ENCODE measurements at places on chromosomes 4 and X. TPM values are rescaled to one million over a fixed set of nuclear protein-coding genes. Genes with fewer than 3 reads are reported as not detected.

The EXOC1 gene
- total RNA-seq, result 24.8 TPM

The MAGEA8 gene
- not detected for total RNA-seq

The SGMS2 gene
- total RNA-seq, result 53.6 TPM

The DTHD1 gene
- not detected for total RNA-seq

The GAGE1 gene
- 9.8 TPM for total RNA-seq

The BEX1 gene
- 19.8 TPM for total RNA-seq

The EDA gene
- total RNA-seq, result 8.1 TPM

The ANAPC4 gene
- total RNA-seq, result 20.7 TPM

DNA sequence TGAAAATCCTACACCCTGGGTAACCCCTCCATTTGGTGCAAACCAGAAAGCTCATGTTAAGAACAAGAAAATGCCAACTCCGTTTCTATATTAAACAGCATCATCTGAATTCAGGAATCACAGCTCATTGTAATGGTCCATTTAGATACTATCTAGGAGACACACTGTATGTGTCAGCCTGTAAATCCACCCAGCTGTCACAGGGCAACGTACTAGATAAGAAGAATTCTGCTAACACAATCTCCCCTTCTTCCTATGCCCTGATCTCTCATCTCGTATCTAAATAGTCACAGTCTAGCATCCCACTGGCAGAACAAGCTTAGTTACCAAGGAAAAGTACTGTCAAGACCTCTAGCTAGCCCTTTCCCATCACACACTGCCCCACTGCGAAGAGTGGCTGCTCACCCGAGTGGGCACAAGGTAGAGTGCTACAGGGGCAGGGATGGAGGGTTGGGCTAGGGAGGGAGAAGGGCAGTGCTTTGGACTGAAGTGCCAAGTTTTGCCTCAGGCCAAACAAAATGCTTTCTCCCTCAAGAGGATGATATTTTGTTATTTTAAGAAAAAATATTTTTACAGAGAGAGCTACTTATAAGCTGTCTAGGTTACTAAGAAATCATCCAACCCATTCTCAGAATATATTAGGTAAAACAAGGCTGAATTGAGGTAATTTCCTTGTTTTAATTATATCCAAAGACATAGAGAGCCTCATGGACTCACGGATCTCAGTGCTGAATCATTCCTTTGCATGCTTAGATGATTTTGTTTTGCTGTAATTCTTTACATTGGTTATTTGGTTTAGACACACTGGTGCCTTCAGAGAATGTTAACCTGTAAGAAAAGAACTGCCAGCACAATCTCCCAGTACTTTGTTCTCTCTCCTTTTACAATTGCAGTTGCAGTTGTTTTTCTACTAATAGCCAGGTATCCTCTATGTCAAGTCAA is 196.6 kb downstream of the PRDM5 start:
- H3K4me3 ChIP-seq, result no peak overlapping the region
- H3K27ac ChIP-seq, result no peak overlapping the region
- H3K36me3 ChIP-seq, result no peaks in the 10 kb centered on the region
- H3K4me1 ChIP-seq, result no peaks in the 10 kb centered on the region
- DNase-seq, result no peak

GRCh38 chr4:166680796-166681195 is 553.5 kb downstream of the SPOCK3 start:
- H3K27me3 ChIP-seq, result no peaks in the 10 kb centered on the region
- H3K4me3 ChIP-seq, result no peak overlapping the region
- H3K27ac ChIP-seq, result no peak overlapping the region
- H3K4me1 ChIP-seq, result no peaks in the 10 kb centered on the region
- no peak for DNase-seq

- H3K4me1 ChIP-seq, result no peaks in the 10 kb centered on the region
- peak within 1 kb of the TSS; percentile 66 for H3K4me3 ChIP-seq
- peak within 1 kb of the TSS; percentile 95 for H3K27ac ChIP-seq
- no peaks in the 10 kb centered on the region for H3K27me3 ChIP-seq
- DNase-seq, result peak; percentile 97
Observed at GRCh38 chr4:56435140-56435926, at the start of gene PPAT. TSS of gene PPAT (minus strand) at chr4:56435615. CDS start at chr4:56435477, 138 bp downstream.

DNA sequence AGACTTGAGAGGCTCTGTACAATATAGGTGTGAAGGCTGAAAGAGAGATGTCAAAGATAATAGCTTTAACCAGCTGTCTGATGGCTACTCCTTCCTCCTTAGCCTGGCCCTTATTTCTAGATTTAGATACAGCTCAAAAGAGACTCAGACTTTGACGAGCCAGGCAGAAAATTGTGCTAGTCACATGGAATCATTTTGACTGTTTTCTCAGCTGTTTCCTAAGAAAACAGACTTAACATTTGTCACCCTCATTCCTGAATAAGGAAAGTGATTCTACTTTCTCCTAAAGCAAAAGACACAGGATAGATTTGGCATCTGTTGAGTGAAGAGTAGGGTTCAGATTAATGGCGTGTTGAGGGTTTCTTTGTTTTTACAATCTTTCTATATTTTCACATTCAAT is 340.7 kb downstream of the DHX15 start:
- no peaks in the 10 kb centered on the region for H3K36me3 ChIP-seq
- no peak overlapping the region for H3K27ac ChIP-seq
- no peaks in the 10 kb centered on the region for H3K27me3 ChIP-seq
- DNase-seq, result no peak
- no peaks in the 10 kb centered on the region for H3K4me1 ChIP-seq
- no peak overlapping the region for H3K4me3 ChIP-seq

- DNase-seq, result peak; percentile 6
- H3K36me3 ChIP-seq, result no peaks in the 10 kb centered on the region
- no peak overlapping the region for H3K27ac ChIP-seq
- H3K4me1 ChIP-seq, result no peaks in the 10 kb centered on the region
- H3K4me3 ChIP-seq, result no peak overlapping the region
- no peaks in the 10 kb centered on the region for H3K27me3 ChIP-seq
Observed at GRCh38 chrX:68511255-68511654, 12.4 kb downstream of the YIPF6 start.

DNA sequence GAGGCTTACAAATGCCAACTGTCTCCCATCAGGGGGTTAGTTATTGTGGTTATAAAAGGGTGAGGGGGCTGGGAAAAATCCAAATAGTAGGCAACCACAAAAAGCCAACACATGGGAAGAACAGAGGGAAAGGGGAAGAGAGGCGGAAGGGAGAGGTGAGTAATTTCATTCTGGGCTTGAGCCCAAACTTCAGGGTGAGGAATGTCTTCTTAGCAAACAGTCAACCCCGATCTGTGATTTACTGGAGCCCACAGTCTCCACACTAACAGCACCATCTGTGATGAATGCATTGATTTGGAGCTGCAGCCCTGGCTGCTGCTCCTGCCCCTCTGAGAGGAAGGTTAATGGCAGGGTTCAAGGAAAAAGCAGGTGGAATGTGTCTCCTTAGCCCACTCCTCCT is 162.2 kb upstream of the GPR101 start:
- H3K27ac ChIP-seq, result no peak overlapping the region
- no peak overlapping the region for H3K4me3 ChIP-seq
- no peaks in the 10 kb centered on the region for H3K27me3 ChIP-seq
- DNase-seq, result no peak

GRCh38 chr4:76168688-76169087 is 20.5 kb upstream of the NUP54 start:
- H3K27me3 ChIP-seq, result no peaks in the 10 kb centered on the region
- H3K27ac ChIP-seq, result no peak overlapping the region
- H3K36me3 ChIP-seq, result peaks cover 4% of the 10 kb centered on the region

GRCh38 chrX:78092296-78092695 is 11.8 kb upstream of the PGK1 start:
- DNase-seq, result no peak
- H3K27me3 ChIP-seq, result no peaks in the 10 kb centered on the region
- no peaks in the 10 kb centered on the region for H3K4me1 ChIP-seq

DNA sequence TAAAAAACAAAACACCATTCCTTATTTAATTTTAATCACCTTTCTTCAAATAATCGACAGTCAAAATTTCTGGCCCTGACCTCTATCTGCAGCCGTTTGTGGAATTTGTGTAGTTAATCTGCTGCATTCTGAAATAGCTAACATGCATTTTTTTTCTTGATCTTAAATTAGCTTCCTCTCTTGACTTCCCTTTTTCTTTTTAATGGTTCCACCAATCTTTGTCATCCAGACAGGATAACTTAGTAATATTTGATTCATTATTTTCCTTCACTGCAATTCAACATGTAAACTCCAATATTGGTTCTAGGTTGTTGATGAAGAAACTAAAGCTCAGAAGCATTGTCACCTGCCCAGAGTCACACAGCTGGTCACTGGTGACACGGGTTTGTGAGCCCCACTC is 77.3 kb downstream of the ARHGAP10 start:
- no peaks in the 10 kb centered on the region for H3K4me1 ChIP-seq
- H3K4me3 ChIP-seq, result no peak overlapping the region
- no peaks in the 10 kb centered on the region for H3K36me3 ChIP-seq
- DNase-seq, result no peak
- no peak overlapping the region for H3K27ac ChIP-seq
- H3K27me3 ChIP-seq, result no peaks in the 10 kb centered on the region

GRCh38 chr4:13378973-13379759 is 105.0 kb downstream of the RAB28 start:
- no peaks in the 10 kb centered on the region for H3K27me3 ChIP-seq
- H3K27ac ChIP-seq, result no peak overlapping the region
- no peak overlapping the region for H3K4me3 ChIP-seq
- DNase-seq, result no peak
- no peaks in the 10 kb centered on the region for H3K4me1 ChIP-seq
- no peaks in the 10 kb centered on the region for H3K36me3 ChIP-seq

GRCh38 chr4:123046096-123046495 is 123.7 kb upstream of the NUDT6 start:
- no peaks in the 10 kb centered on the region for H3K27me3 ChIP-seq
- H3K4me1 ChIP-seq, result no peaks in the 10 kb centered on the region
- no peaks in the 10 kb centered on the region for H3K36me3 ChIP-seq
- no peak for DNase-seq
- H3K4me3 ChIP-seq, result no peak overlapping the region
- H3K27ac ChIP-seq, result no peak overlapping the region

DNA sequence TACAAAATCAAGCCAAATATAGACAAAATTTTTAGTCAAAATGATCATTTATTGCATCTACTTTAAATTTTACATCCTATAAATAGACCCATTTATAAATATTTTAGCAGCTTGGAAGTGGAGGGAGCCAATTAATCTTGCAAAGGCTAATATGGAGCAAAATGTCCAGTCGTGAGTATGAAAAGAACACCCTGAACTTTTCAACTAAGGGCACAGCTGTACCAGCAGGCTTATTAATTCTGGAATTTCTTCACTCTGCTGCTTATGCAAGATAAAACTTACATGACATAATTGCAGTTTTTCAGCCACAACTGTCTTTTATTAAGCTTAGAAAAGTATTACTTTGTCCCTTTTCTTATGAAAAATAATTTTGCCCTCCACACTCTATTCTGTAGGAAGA is 22.9 kb upstream of the USP53 start:
- no peaks in the 10 kb centered on the region for H3K36me3 ChIP-seq
- DNase-seq, result no peak
- H3K27ac ChIP-seq, result peak overlapping the region; percentile 23
- H3K4me1 ChIP-seq, result no peaks in the 10 kb centered on the region
- no peak overlapping the region for H3K4me3 ChIP-seq

GRCh38 chrX:65072590-65072989 is 96.3 kb upstream of the ZC4H2 start:
- no peak for DNase-seq
- H3K36me3 ChIP-seq, result no peaks in the 10 kb centered on the region
- H3K4me3 ChIP-seq, result no peak overlapping the region
- H3K27me3 ChIP-seq, result no peaks in the 10 kb centered on the region

- H3K27ac ChIP-seq, result no peak overlapping the region
- no peaks in the 10 kb centered on the region for H3K36me3 ChIP-seq
- no peaks in the 10 kb centered on the region for H3K27me3 ChIP-seq
- H3K4me3 ChIP-seq, result no peak overlapping the region
- no peaks in the 10 kb centered on the region for H3K4me1 ChIP-seq
Observed at GRCh38 chrX:16465081-16465876, 184.7 kb upstream of the S100G start.

GRCh38 chr4:3689576-3690550 is 76.3 kb upstream of the ADRA2C start:
- no peaks in the 10 kb centered on the region for H3K27me3 ChIP-seq
- H3K4me3 ChIP-seq, result no peak overlapping the region

DNA sequence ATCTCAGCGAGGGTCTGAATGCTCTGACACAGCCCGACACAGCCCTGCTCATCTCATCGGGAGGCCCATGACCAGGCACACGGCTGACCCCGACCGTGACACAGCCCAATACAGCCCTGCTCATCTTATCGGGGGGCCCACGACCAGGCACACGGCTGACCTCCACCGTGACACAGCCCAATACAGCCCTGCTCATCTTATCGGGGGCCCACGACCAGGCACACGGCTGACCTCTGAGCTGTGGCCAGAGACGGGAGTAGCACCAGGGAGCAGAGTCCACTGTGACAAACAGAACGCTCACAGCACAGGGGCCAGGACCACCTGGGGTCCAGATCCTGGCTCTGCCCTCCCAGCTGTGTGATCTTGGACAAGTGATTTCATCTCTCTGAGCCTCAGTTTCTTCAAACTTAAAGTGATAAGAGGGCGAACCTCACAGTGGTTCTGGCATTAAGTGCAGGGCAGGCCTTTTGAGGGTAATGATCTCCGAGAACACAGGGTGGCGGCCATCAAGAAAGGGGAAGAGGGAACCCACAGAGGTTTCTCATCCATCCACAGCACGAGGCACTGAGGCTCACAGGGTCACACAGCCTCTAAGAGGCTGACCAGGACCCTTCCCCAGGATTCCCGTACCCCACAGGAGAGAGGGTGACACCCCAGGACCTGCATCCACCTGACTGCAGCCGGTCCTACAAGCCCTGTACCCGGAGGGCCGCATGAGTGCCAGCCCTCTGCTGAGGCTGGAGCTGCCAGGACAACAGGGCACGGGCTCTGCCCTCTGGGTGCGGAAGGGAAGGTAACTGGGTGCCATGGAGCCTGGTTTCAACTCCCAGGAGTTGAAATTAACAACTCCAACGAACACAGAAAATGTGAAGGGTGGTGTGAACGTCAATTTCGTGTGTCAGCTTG is 60.1 kb downstream of the WFS1 start:
- H3K4me3 ChIP-seq, result no peak overlapping the region
- no peaks in the 10 kb centered on the region for H3K36me3 ChIP-seq
- no peaks in the 10 kb centered on the region for H3K4me1 ChIP-seq

GRCh38 chrX:40179283-40179682 is 81.5 kb upstream of the BCOR start:
- H3K4me3 ChIP-seq, result no peak overlapping the region
- H3K27ac ChIP-seq, result no peak overlapping the region
- DNase-seq, result no peak

Data from prostate gland (tissue), 2 donors.